B cell (primary cell): ENCODE measurements at places on chromosomes 5 and 9. TPM values are rescaled to one million over a fixed set of nuclear protein-coding genes. Genes with fewer than 3 reads are reported as not detected.

- H3K27me3 ChIP-seq, result no peaks in the 10 kb centered on the region
- no peaks in the 10 kb centered on the region for H3K36me3 ChIP-seq
- no peak overlapping the region for H3K27ac ChIP-seq
- peaks cover 14% of the 10 kb centered on the region for H3K4me1 ChIP-seq
- no peak for DNase-seq
- no peak overlapping the region for H3K4me3 ChIP-seq
Measured at GRCh38 chr5:78553580-78554353, 94.8 kb downstream of the LHFPL2 start.

Gene MYMK
- total RNA-seq, result not detected in 2 replicates

Gene FAM114A2
- 34.2 and 36.2 TPM in 2 replicates for total RNA-seq

Gene NME5
- total RNA-seq, result not detected in 2 replicates

Gene PARP8
- 82.3 and 83.6 TPM in 2 replicates for total RNA-seq

DNA sequence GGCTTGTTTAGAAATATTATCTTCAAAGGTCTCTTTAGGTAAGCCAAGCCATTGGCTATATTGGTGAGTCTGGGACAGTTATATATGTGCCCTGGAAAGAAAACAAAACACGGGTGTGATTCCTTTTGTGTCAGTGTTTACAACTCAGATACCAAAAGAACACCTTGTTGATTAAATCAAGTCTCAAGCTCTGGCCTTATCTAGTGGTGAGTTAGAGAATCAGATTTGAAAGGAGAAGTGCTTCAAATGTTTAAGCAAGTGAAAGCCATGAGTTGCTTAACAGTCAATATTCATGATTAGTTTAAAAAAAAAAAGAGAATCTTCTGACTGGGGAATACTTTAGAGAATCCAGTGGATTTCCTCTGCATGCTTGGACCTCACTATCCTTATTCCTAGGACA, 68.3 kb downstream of the IQGAP2 start:
- no peak overlapping the region for H3K27ac ChIP-seq
- no peaks in the 10 kb centered on the region for H3K36me3 ChIP-seq
- H3K27me3 ChIP-seq, result no peaks in the 10 kb centered on the region
- no peak overlapping the region for H3K4me3 ChIP-seq
